ENCODE measurements at places on chromosomes 7 and 10.

DNA sequence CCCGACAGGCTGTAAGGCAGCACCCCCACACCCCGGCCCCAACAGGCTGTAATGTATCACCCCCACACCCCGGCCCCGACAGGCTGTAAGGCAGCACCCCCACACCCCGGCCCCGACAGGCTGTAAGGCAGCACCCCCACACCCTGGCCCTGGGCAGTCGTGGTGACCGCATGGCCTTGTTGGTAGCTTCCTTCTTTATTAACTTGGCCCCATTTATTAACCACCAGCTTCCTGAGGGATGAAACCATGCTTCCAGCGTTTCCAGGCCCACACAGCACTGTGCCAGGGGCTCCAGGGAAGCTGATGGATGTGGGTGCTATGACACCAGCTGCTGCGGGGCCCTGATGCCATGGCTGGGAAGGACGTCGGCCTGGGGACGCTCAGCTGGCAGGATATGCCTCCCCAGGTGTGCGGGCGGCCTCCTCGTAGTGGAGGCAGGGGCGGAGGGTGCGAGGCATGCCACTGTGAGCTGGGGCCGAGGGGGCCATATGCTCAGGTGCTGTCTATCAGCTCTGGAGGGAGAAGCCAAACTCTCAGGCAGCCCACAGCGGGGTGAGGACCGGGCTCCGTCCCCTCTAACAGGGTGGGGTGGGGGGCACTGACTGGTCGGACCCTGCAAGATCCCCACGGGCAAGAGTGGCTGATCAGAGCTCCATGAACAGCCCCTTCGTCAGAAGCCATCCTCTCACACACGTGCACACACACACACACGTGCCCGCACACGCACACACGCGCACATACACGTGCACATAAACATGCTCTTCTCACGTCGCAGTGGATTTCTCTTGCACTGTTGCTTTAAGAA, 311.0 kb downstream of the PTPRN2 start:
- DNase-seq = no peak

DNA sequence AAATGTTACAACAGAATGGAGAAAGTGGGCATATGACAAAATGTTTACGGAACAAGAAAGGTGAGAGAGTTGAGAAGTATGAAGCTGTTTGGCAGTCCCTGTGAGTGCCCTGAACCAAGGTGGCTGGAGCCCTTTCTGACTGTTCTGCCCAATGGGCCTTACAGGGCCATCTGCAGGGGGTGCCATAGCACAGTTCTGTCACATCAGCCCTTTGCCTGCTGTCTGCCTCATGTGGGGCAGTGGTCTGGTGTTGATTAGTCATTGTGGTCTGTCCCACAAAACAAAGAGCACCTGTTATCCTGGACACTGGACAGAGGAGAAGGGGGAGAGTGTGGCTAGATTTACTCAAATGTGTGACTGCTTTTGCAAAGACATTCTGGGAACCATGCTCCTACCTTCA, 51.5 kb upstream of the OSBPL3 start:
- no peak for DNase-seq

GRCh38 chr10:26715137-26715487, 17.6 kb downstream of the PDSS1 start:
- DNase-seq = no peak

GRCh38 chr7:43756368-43757072, 2.0 kb upstream of the BLVRA start:
- DNase-seq = no peak

DNA sequence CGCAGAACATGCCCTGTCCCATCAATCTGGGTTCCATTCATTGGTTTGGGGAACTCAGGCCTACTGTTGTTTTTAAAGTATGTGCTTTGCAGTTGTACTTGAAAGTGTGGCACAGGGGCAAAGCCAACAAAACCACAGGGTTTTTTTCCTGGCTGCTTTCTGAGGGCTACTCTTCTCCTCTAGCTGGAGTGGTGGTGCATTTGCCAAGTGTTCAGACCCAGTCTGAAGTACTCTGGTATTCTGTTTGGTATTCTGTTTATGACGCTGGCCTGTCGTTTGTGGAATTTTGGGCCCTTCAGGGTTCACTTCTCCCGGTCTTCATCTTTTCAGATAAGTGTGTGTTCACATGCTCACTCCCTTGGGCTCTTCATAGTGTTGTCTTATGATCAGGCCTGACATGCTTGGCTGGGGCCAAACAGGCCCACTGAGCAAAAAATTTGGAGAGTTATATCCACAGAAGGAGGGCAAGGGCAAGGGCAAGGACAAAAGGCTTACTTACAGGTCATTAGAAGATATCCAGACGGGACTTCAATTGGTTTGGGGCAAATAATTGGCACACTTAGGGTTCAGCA, 26.3 kb downstream of the SLC26A4 start:
- DNase-seq = no peak

DNA sequence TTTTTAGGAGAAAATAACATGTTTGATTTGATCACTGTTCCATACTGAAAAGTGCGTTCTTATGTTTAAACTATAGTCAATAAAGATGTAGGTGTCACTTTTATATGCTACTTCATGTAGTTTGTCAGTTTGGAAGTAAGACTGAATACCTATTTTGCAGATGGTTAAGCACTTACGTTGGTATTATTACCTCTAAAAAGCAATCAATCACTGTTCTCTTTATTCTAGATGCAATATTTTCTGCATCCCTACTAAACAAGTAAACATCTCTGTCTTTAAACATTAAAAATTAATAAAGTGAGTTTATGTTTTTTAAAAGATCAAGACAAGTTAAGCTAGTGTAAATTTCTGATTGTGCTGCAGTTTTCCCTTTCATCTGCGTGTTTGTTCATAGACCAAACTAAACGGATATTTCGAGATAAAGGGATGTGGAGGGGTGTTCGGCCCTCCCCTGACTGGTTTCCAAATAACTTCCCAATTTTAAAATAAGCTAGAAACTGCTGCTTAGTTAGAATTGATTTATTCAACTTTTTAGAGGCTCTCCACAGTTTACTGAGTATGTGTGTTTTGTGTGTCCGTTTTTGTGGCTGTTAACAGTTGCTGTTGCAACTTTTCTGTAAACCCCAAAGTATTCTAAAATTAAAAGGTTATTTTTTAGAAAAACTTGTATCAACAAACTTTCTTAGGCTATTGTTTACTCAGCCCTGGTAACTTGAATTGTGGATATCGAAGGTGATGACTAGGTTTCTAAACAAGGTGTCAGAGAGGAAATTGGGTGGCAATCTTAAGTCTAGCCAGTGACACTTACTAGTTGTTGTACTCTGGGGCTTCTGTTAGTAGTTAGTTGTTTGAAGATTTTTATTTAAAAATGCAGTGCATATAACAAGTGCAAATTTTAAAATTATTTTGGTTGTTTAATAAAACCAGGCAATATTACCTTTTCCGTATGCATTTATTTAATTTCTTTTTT, 974 bp downstream of the KIF11 start:
- peak; percentile 29 for DNase-seq

DNA sequence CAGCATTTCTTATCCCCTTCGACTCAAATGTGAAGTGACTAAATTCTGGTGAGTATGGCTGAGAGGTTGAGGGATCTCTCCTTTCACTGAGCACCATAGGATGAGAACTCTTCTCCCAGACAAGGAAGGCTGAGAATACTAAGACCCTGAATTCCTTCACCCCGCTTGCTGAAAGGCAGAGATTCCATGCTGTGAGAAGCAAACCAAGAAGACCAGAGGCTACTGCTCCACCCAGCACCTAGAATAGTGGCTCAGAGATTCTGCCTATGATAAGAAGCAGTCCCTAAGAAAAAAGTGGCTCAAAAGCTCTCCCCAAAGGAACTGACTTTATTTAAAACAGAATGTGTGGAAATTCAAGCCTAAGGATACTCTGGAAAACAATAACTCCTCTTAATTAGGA, 26.7 kb upstream of the WNT2 start:
- no peak for DNase-seq

DNA sequence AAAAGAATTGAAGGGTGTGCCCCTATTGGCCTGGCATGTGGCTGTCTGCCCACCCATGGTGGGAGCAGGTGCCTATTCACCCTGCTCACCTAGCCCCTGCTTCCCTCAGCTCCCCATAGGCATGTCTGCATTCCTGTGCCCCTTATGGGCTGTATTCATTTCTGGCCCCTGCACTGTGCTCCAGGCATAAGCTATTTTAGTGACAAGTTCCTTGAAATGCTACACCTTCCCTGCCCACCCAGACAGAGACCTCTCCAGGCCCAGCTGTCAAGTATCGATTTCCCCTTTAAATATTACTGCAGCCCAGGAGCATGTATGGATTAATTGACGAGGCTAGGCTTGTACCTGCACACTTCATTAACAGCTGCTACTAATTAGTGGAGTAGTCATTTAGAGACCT, 235.4 kb downstream of the RPS24 start:
- no peak for DNase-seq

- no peak for DNase-seq
These were observed 42.2 kb upstream of the VCL start for GRCh38 chr10:73955719-73956118.

DNA sequence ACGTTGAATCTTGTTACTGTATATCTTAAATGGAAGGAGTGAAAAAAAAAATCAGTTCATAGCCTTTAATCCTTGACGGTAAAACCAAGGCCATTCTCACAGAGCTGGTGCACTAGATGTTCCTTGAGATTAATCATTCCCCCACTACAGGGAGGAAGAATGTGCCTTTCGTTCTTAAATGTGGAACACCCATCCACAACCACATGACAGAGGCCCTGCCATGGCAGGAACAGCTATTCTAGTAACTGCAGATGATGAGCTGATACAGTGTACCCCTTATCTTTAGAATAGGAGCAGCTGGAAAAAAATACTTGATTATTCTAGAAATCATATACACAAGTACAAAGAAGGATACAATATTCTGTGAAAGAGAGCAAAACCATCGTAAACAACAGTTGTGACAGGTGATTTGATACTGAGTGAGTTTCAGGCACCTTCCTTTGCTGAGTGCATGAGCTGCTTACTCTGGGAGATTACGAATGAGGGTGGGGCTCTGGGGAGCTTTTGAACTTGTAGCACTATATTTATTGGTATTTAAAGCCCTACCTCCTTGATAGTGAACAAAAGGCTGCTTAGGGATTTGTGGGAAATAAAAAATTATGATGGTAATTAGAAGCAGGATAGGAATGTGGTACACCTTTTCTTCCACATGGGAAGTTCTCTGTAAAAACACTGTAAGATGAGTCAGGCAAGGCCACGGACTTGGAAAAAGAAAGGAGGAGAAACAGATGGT, 244.4 kb upstream of the SLC26A5 start:
- DNase-seq = peak; percentile 42

DNA sequence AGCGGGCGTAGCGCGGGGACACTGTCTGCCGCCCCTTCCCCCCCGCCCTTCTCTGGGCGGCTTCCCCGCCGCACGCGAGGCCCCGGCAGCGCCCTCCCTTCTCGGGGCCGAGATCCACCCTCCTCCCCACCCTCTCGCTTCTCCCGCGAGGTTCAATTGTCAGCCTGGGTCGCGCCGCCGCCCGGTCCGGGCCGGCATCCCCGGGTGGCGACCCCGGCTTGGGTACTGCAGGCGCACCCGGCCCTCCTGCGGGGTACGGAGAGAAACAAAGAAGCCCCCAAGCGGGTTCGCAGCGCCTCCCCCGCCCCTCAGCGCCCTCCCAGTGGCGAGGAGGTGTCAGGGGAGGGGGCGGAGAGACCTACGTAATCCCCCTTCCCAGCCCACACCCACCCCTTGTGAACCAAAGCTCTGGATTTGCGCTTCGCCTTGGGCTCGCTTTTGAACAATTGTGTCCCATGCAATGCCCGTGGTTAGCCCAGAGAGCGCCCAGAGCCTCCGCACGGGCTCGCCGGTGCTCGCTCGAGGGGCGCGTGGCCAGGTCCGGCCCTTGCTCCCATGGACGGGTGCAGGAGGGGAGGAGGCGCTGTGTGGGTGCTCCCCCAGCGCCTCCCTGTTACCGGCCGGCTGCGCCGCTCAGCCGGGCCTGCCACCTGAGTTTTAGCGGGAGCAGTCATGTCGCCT, 634 bp downstream of the HECW1 start:
- DNase-seq = no peak

DNA sequence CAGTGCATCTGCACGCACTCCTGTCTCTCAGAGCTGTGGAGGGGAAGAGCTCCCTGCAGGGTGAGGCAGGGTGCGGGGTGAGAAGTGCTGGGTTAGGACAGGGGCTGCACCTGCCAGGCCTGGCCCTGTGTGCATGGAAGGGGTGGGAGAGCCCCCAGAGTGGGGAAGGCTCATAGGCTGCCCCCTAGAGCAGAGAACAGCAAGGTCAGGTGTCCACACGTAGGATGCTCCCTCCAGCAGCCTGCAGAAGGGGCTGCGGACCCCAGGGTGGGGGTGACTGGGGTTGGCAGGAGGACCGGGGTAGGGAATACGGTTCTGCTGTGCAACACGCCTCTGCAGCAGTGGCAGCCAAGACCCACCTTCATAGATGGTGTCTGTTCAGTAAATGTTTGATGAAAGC, 208.6 kb downstream of the PTPRN2 start:
- DNase-seq = no peak

DNA sequence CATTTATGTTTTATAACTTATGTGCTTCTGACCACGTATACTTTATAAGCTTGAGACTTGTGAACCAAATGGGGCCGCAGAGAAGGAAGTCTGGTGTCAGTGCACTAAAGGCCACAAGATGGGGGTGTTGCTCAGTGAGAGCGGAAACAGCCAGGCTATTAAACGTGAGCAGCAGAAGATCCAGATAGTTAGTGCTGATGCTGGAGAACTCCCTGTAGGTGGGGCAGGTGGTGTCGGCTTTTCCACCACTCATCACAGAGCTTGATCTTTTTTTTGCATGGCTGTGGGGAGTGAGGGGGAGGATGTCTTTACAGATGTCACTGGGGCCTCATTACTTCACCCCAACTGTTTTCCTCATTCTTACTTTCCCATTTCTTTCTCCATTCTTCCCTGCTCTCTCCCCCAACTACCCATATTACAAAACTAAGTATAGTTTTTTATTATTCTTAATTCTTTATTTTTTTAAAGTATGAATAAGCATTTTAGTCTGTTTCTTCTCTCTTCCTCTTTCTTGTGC, 34.7 kb downstream of the ACADSB start:
- peak; percentile 52 for DNase-seq

GRCh38 chr7:144027974-144028373, 20.8 kb upstream of the OR2A5 start:
- DNase-seq = no peak

DNA sequence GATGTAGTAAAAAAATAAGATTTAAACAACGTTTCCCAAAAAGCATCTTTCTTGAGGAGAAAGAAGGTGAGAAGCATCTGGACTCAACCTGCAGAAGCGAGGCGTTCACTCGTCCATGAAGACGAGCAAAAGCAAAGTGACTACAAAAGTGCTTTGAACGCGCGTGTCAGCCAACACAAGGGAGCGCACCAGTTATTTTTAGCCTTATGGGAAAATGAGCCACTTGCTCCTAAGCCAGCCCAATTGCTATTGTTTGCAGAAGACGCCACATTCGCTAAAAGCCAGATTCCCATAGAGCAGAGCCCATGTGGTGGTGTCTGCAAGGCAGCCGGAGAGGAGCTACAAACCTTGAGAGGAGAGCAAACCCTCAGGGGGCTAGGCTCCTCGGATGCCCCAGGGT, 122.5 kb downstream of the FAM53B start:
- DNase-seq = no peak

DNA sequence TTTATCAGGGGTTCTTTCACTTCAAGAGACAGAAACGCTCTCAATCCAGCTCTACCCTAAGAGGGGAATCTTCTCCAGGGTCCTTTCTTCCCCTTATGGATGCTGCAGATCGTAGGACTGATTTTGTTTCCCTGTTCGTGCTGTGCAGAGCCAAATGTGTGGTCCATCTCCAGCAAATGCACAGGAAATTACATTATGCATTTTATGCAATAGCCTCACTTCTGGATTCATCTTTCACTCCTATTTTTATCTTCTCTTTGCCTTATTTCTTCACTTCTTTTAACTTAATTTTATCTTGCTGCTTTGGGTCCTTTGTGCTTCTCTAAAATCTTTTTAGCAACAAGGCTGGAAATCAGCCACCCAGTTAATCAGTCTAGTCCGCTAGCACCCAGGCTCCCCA, 184.5 kb upstream of the INHBA start:
- DNase-seq = no peak

All from Caki2 (cell line).